ENCODE measurements at places on chromosomes 2 and 18. TPM values are rescaled to one million over a fixed set of nuclear protein-coding genes. Genes with fewer than 3 reads are reported as not detected.

MYO7B gene
- 5.2 TPM for total RNA-seq

GRCh38 chr2:9300214-9300613 lies 93.6 kb downstream of the ASAP2 start:
- DNase-seq, result no peak

DNA sequence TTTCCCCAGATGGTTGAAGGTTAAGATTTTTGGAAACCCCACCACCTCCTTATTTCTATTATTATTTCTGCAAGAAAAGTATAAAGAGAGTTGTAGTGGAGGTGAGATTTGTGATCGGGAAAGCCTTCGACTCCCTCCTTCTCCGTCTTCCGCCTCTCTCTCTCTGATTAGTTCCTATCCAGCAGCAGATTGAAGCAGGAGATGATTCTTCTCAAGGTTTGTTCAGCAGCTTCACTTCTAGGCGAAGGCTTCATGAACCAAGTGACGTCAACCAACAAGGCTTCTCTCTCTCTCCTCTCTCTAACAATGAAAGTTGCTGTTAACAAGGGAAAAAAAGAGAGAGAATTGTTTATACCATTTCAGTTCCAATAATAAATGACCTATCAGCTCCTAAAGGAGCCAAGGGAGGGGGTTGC lies at the start of gene BAZ2B:
TSS of gene BAZ2B (minus strand) at position 263 of the 416 bp plus-strand sequence. CDS start 137,829 bp downstream, outside the sequence.
- no peak for DNase-seq

DNA sequence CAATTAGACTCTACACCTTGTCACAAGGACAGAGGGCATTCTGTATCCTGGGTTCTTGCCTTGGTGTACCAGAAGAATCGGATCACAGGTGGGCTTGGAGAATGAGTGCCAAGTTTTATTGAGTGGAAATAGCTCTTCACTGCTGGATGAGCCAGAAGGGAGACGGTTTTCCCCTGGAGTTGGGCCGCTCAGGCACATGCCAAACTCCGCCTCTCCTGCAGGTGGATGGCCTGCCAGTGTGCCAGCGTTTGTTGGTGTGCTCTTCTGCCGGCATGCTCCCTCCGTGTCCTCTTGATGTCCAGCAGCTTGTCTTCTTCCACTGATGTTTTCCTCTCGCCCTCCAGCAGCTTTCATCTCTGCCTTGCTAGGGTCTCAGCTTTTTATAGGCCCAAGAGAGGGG lies 115.5 kb upstream of the RAB27B start:
- DNase-seq, result no peak

DNA sequence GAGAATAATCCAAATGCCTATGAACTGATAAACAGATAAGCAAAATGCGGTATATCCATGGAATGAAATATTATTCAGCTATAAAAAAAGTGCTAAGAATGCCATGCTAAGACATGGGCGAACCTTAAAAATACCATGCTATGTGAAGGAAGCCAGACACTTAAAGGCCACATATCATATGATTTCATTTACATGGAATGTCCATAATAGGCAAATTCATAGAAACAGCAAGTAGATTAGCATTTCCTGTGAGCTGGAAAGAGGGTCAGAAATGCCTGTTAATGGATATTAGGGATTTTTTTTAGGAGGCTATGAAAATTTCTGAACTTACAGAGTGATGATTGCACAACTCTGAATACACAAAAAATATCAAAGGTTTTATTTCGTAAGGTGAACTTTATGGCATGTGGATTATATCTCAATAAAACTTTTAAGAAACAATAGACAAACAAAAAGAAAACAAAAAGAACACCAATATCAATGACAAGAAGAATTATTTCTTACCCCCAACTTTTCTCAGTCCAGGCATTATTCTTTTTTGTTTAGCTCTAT lies 1207.7 kb downstream of the SUCLG1 start:
- no peak for DNase-seq

DNA sequence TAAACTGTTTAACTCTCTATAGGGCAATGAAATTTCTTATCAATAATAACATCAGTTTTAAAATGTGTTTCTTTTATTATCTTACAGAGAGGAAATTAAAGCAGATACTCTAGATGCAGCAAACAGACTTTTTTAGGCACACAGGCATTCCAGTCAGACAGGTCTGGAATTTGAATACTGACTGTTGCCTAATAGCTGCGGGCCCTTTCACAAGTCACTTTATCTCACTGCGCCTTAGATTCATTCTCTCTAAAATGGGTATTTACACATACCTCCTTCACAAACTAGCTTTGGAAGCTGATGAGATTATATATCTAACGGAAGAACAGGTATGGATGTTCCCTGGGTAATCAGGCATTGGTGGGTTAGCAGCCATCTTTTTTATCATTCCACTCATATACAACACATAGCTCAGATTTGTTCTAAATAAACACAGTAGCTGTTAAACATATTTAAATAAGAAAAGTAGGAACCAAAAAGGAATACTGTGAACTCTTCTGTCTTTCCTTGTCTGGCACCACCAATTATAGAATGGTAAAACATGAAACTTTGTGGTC lies 104.2 kb downstream of the LRP2 start:
- no peak for DNase-seq

DNA sequence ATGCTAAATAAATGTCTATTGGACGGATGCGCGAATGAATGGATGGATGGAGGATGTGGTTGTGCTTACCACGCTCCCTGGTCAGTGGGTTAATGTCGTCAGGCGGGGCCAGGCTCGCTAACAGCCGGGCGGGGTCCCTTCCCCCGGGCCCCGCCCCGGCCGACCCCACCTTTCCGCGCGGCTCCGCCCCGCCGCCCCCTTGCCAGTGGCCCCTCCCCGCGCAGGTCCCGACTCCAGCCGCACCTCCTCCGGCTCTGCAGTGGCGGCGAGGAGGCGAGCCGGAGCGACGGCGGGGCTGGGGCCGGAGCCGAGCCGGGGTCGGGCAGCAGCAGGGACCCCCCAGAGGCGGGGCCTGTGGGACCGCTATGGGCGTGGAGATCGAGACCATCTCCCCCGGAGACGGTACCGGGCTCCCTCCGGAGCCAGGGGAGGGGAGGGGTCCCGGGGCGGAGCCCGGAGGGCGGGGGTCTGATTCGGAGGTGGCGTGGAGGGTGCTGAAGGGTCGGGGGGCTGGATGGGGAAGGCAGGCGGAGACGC lies at the start of gene FKBP1B:
TSS of gene FKBP1B (plus strand) at position 257 of the 537 bp plus-strand sequence. CDS start at position 366, 109 bp downstream.
- DNase-seq, result peak; percentile 79

ARHGAP28 gene
- not detected for total RNA-seq

SLC4A1AP gene
- total RNA-seq, result 27.4 TPM

GRCh38 chr2:200089040-200089755 lies 133.8 kb downstream of the MAIP1 start:
- no peak for DNase-seq

DNA sequence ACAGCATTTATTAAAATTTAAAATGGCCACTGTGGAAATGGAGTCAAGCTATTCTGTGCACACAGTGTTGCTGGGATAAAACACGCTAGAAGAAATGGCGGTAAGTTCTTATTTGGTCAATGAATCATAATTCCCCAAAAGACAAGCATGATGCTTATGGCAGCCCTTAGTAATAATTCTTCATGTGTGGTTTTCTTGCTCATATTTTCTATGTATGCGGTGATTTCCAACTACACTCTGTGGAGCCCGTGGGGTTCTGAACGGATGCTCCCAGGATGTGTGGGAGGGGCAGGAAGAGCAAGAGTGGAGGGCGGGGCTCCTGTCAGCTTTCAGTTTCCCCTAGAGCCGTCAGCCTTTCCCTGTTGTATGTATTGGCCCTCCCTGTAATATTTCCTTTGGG lies 91.7 kb upstream of the RMDN2 start:
- no peak for DNase-seq

RRM2 gene
- total RNA-seq, result 320 TPM

DNA sequence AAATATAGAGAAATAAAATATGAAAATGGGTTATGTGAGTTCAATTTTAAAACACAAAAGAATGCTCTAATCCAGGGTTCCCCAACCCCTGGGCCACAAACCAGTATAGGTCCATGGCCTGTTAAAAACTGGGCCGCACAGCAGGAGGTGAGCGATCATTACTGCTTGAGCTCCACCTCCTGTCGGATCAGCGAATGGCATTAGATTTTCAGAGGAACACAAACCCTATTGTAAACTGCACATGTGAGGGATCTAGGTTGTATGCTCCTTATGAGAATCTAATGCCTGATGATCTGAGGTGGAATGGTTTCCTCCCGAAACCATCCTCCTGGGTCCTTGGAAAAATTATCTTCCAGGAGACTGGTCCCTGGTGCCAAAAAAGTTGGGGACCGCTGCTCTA lies 34.7 kb downstream of the TTR start:
- DNase-seq, result no peak

DNA sequence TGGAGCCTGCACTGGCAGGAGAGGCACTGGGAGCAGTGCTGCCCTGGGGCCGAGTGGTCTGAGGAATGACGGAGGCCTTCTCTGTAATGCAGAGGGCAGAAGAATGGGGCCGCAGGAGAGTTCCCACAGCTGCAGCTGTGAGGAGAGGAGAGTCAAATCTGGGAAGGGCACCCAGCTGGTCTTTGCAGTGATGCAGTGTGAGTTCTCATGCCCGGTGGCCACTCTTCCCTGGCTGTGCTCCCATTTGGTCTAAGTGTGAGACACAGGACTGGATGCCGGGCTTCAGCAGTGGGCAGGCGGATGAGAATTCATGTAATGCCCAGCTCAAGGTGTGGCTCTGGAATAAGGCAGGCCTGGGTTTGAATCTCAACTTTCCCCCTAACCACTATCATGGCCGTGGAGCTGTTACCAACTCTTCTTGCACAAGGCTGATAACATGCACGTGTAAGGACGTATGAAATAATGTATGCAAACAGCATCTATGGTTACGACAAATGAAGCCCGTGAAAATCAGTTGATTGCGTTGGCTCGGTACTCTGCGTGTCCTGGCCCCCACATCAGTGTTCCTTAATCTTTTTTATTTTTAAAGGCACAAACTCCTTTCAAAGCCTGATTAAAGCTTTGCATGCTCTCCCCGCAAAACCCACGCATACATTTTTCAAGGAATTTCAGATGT lies 71.6 kb downstream of the ACKR3 start:
- no peak for DNase-seq

GRCh38 chr2:111620281-111620680 lies 263.7 kb downstream of the ANAPC1 start:
- DNase-seq, result no peak

SLC14A1 gene
- total RNA-seq, result 3.5 TPM

DPP10 gene
- not detected for total RNA-seq

GRCh38 chr2:175627405-175627804 lies 374.7 kb downstream of the LNPK start:
- DNase-seq, result no peak

DNA sequence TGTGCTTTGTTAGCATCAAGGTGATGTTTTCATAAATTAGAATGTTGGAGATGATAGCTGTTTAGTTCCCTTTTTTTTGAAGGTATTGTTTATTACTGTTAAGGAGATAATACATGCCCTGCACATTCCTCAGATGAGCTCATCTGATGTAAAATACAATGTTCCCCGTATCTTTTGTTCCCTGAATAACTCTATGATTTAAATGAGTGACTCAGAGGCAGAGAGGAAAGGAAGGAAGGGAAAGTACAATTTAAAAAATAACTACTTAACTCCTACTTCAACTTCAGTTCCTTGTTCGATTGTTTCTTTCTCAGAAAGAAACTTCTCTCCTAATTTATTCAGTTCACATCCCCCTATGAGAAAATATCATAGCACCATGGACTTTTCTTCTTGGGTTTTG lies 208.7 kb downstream of the KCNE4 start:
- no peak for DNase-seq

FHL2 gene
- 1.1 TPM for total RNA-seq

Measured in activated naive CD8-positive, alpha-beta T cell treated with anti-CD3 and anti-CD28 coated beads, Interleukin-2, amount 10 ng/mL, durations not matched to agents 7 days and 5 days (primary cell).